Activated CD8-positive, alpha-beta memory T cell treated with anti-CD3 and anti-CD28 coated beads, Interleukin-2, amount 10 ng/mL, durations not matched to agents 7 days and 5 days (primary cell): ENCODE measurements at places on chromosomes 12 and 14. TPM values are rescaled to one million over a fixed set of nuclear protein-coding genes. Genes with fewer than 3 reads are reported as not detected.

CCDC184 gene
- total RNA-seq, result 0.63 TPM

NRXN3 gene
- total RNA-seq, result not detected

TCTN2 gene
- total RNA-seq, result 2.9 TPM

CLEC4A gene
- 0.19 TPM for total RNA-seq

GPR84 gene
- total RNA-seq, result 0.59 TPM

RECQL gene
- 91.5 TPM for total RNA-seq

CLEC7A gene
- not detected for total RNA-seq

ALX1 gene
- not detected for total RNA-seq

LRRC9 gene
- not detected for total RNA-seq

STYK1 gene
- 8.4 TPM for total RNA-seq

SYT1 gene
- not detected for total RNA-seq

SARNP gene
- total RNA-seq, result 96.8 TPM

KRT73 gene
- not detected for total RNA-seq

KLHDC1 gene
- total RNA-seq, result 1.1 TPM

PLEKHH1 gene
- 0.79 TPM for total RNA-seq

EML1 gene
- total RNA-seq, result not detected

CFAP73 gene
- total RNA-seq, result not detected

SMCO3 gene
- not detected for total RNA-seq

PRKAB1 gene
- total RNA-seq, result 38.2 TPM

ACVRL1 gene
- total RNA-seq, result not detected

TEP1 gene
- 44.9 TPM for total RNA-seq
